ENCODE measurements at places on chromosomes 1 and 21.
A peak's percentile ranks its signal among the peaks of the same experiment; 100 is the strongest.

GRCh38 chr21:19440792-19441655 is 1037.4 kb upstream of the TMPRSS15 start:
- no peak for DNase-seq

DNA sequence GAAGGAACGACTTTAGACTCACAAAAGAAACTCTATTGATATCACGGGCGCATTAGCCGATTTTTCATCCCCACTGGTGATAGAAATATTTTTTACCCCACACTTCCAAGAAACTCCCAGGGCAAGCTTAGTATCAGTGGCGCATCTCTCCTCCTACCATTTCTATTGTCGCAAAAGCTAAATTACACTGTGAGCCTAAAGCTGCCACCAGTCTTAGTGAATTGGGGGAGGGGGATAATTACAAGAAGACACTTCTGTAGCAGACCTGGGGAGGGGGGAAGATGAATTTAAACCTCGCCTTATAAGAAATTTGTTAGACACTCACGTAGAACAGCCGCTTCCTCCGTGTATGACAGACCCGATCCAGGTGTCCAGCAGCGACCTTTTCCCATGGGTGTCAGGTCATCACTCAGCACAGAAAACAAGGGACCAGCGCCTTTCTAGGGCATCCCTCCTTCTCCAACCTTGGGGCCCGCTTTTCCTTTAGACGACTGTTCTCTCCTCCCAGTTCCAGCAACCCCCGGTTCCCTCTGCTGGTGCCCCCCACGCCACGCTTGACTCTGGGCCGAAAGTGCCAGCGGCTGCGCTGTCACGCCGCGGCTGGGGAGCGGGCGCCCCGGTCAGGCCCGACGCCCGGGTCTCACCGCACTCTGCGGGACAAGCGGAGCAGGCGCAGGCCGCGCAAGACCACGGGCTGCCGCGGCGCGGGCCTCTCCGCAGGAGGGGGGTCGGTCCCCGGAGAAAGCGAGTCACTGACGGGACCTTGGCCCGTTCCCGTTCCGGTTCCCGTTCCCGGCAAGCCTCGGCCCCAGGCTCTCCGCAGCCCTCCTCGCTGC is 821 bp downstream of the PHC2 start:
- no peak for DNase-seq

- DNase-seq = no peak
These were observed 125.8 kb downstream of the KAZN start for GRCh38 chr1:14724246-14724645.

- no peak for DNase-seq
These were observed 27.5 kb downstream of the CTH start for GRCh38 chr1:70438529-70438928.

- DNase-seq = no peak
These were observed at the start of gene KRTAP20-1 for GRCh38 chr21:30616125-30616524. KRTAP20-1 (plus strand) TSS chr21:30616425; CDS start chr21:30616455, 30 bp downstream.

DNA sequence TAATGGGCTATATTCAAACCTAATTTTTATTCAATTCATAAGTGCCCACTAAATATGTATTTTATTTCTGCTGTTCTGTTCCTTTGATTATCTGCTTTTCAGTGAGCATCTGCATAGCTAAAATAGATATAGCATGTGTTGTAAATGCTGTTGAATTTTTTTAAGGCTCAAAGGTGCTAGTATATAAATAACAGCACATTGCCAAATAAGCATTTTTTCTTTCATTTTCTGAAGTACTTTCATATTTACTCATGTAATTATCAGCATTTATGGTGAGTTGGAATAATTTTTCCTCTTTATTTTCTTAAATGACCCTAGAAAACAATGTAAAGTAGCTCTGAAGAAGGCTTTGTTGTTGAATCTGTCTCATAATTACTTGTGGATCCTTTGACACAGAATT is 69.6 kb upstream of the B3GALT2 start:
- no peak for DNase-seq

DNA sequence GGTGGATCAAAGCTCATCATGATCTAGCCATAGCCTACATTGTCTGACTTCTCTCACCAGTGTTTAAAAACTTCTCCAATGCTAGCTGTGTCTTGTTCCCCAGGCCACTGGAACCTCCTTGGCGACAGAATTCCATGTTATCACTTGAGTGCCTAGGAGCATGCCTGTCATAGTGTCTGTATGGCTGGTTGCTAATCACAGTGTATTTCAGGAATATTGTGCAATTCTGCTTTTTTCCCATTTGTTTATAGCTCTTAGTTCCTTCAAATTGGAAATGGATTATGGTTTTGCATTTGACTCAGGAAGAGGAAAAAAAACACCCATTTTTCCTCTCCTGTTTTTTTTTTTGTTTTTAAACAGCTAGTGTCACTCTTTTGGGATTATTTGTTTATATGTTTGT is 25.5 kb downstream of the ROR1 start:
- DNase-seq = peak; percentile 60

DNA sequence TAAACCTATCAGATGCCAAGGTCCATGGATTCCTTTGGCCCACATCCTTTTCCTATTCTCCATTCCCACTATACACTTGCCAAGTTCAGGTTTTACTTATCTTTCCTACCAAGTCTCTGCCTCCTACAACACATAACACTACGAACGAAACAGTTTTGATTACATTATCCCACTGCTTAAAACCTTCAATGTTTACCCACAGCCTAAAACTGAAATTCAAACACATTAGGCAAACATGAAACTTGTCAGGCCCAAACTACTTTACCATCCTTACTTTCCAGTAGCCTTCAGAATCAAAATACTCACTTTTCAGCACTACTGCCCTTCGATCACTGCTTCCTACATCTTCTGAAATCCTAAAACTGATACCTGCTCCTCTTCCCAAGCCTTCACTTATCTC is 3.0 kb downstream of the SCAF4 start:
- no peak for DNase-seq
